ENCODE measurements at places on chromosomes 3 and 15.

DNA sequence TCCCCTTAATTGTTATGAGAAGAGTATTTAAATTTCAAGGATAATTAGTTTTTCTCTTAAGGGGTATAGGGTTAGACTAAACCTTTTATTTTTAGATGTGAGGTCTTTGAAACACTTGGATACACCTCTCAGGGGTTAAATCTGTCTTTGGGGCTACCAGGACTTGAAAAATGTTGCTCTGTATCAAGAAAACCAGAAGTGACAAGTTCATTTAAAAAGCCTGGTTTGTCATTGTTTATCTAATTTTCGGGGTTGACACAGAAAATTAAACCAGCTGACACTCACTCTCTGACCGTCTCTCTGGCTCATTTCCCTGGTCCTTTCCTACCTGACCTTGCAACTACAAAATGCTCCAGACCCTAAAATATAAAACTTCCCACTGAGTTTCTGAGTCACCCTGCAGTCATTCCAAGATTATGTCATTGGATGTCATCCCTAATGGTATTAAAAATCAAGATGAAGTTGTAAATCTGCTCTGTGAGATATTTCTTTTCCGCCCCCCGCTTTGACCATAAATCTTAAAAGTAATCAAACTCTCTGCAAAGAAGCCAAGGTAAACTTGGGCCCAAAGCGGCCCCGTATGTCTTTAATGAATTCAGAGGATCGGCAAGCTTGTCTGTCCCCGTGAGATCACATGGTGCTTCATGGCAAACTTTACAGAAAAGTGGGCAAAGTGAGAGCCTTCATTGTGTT lies 32.9 kb upstream of the SKOR1 start:
- no peak for DNase-seq

- no peak for DNase-seq
Measured at GRCh38 chr3:126544596-126545281, 14.0 kb downstream of the C3orf22 start.

DNA sequence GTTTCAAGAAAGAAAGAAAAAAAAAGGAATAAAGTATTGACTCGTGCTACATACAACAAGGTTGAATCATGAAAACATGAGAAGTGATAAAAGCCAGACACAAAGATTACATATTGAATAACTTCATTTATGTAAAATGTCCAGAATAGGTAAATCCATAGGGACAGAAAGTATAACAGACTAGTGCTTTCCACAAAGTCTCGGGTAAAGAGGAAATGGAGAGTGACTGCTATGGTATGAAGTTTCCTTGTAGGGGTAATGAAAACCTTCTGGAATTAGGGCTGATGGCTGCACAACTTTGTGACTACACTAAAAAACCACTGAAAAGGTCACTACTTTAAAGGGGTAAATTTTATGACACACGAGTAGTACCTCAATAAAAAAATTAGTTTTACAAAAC lies 13.0 kb downstream of the LRRFIP2 start:
- no peak for DNase-seq

DNA sequence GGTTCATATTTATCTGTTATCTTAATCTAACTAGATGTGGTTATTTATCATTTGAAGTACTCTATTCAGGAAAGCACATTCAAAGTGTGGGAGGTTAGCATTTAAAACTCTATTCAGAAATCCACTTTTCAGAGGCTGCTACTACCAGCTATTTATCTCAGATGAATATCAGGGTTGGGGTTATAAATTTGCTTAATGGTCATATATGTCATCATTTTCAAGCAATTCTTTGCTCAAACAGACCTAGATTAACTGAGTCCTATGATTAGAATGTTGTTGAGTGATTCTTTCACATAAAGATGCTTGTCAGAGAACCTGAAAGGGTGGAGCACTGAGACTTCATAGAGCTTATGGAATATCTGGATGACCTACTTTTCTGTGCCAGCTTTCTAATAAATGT lies 436.9 kb upstream of the TGFBR2 start:
- no peak for DNase-seq

- no peak for DNase-seq
Measured at GRCh38 chr3:112967828-112968227, 7.1 kb downstream of the CD200R1 start.

- no peak for DNase-seq
Measured at GRCh38 chr15:76440441-76440840, 103.9 kb downstream of the ISL2 start.

DNA sequence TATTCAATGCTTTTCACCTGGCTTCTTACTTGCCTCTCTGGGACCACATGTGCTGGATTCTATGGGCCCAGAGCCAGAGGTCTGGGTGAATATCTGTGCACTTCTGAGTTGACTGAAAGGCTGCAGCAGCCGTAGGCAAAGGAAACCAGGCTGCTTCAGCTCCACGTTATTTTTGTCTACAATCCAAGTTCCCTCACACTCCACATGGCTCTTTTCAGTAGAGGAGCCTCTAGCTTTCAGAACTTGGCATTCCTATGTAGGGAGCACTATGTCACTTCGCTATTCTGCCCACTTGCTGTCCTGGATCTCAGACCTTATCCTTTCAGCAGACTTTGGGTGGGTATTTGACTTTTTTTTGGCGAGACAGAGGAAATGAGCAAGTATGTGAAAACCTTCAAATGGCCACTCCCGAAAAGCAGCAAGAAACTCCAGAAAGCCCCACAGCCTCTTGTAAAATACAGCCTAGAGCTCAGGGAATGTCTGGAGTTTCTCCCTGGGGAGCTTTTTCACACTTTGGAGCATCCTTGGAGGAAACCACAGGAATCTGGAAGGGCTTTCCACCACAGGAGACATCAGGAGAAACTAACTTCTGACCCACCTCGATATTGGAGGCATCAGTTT lies 80.9 kb downstream of the DUT start:
- no peak for DNase-seq

DNA sequence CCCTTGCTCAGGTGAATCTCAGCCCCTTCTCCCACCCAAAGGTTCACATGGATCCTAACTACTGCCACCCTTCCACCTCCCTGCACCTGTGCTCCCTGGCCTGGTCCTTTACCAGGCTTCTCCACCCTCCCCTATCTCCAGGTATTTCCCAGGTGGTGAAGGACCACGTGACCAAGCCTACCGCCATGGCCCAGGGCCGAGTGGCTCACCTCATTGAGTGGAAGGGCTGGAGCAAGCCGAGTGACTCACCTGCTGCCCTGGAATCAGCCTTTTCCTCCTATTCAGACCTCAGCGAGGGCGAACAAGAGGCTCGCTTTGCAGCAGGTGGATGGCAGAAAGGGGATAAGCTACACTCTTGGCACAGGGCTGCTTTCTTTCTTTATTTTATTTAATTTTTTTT lies 4.5 kb downstream of the FAM131A start:
- DNase-seq: no peak

GRCh38 chr3:127050733-127051132 lies 67.8 kb downstream of the PLXNA1 start:
- DNase-seq: no peak

Measured in hypothalamus (tissue), 51 donors.